ENCODE measurements at places on chromosomes 6 and 20.

GRCh38 chr6:50804283-50804682, 14.4 kb upstream of the TFAP2B start:
- no peak for DNase-seq

- no peak for DNase-seq
Measured at GRCh38 chr6:129672881-129673631, 36.9 kb downstream of the ARHGAP18 start.

- no peak for DNase-seq
Measured at GRCh38 chr6:143522039-143522600, 10.6 kb upstream of the FUCA2 start.

DNA sequence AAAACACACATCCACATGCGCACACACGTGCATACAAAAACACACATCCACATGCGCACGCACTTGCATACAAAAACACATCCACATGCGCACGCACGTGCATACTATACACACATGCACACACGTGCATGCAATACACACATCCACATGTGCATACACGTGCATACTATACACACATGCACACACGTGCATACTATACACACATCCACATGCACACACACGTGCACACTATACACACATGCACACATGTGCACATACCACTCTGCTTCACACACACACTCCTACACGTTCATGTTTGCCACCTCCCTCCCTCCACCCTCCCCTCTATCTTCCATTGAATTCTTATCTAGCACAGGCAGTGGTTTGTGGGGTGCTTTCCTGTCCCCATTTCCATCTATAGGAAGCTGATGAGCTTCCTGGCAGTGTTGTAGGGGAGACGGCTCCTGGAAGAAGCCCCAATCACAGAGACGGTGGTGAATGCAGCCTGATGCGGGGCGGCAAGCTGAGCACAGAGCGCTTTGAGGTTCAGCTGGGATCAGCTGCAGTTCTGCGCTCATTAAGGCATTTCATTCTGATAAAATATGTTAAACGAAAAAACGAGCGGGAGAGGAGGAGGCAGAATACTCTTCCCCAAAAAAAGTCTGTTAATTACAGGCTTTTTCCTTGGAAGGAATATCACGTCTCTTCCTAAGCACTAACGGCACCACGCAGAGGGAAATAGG, 287.7 kb downstream of the TAF4 start:
- DNase-seq: no peak

DNA sequence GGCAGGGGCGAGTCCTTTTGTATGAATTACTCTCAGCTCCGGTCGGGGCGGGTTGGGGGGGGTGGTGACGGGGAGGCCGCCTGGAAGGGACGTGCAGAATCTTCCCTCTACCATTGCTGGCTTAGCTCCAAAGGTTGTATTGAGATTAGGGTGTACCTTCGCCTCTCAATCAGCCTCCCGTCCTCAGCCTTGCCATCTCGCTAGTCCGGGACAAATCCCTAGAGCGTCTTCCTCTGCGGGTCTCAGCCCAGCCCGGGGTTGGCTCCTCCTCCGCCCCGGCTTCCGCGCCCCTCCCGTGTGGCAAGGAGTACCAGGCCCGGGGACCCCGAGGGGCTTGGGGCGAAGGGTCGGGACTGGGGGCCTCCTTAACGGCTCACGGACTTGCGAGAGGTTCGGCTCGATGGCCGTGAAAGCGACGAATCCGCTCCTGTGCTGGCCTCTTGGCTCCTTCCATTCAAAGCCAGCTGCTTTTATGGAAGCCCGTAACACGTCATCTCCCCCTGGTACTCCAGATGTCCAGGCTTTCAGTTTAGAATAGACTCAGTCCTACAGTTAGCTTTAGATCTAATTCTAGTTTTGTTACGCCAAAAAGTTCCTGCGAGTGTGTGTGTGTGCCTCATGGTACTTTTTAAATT, 636 bp upstream of the EEF1A1 start:
- no peak for DNase-seq

- DNase-seq: no peak
Measured at GRCh38 chr20:55782912-55783253, 222.4 kb downstream of the CBLN4 start.

DNA sequence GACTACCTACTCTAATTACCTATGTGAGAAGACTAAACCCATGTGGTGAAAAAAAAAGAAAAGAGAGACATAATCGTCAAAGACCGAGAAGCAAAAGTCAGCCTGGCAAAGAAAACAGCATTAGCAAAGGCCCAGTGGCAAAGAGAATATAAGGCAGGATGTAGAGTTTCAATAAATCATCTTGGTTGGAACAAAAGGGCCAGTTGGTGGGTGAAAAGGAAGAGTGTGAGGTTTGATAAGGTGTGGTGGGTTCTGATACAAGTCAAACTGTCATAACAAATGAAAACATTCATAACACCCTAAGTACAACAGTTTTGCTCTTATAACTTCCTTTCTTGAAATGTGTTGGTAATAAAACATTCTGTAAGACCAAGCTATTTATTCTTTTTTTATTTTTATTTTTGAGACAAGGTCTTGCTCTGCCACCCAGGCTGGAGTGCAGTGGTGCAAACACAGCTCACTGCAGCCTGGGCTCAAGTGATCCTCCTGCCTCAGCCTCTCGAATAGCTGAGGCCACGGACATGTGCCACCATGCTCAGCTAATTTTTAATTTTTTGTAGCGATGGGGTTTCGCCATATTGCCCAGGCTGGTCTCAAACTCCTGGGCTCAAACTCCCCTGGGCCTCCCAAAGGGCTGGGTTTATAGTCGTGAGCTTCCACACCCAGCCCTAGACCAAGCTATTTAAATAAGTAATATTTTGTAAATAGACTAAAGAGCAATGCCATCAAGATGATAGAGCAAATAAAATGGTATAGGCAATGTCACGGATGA, 18.9 kb upstream of the GTF3C6 start:
- no peak for DNase-seq

DNA sequence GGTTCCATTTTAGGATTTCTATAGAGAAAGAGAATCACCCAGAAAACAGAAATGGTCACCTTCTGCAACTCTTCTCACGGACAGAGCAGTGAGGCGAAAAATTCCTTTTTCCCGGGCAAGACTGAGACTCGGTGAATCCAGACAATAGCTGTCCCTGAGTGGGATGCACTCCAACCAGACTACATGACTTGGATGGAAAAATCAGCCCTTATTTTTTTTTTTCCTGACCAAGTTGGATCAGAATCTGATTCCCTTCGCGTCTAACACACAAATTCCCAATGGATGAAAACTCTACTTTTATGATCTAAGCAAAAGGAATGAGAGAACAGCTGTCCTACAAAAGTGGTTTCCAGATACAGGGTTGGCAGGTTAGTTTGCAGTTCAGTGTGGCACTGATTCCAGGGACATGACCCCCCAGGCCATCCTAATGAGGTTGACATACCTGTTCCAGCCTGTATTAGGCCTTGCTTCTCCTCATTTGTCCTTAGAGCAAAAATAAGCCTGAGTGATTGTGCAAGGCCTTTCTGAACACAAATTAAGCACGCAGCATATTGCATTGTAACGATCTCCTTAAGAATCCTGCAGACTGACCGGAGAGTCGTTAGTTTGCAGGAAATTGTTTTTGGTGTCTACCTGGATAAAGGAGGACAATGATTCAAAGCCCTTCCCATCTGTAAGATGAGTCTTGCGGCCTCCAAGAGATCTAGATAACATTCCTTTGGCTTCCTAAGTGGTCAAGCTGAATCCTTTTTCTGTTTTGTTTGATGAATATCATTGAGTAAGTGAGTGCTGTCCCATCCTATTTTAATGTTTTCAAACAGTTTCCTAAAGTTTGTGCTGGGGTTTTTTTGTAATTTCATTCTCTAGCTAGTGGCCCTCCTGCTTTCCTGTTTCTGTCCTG, 1.5 kb upstream of the NEDD9 start:
- no peak for DNase-seq
